ENCODE measurements at places on chromosomes 2 and 18.

GRCh38 chr2:218782528-218782844 lies 539 bp downstream of the CYP27A1 start:
- no peak for DNase-seq

GRCh38 chr2:65413106-65413505 lies 19.3 kb downstream of the SPRED2 start:
- no peak for DNase-seq

DNA sequence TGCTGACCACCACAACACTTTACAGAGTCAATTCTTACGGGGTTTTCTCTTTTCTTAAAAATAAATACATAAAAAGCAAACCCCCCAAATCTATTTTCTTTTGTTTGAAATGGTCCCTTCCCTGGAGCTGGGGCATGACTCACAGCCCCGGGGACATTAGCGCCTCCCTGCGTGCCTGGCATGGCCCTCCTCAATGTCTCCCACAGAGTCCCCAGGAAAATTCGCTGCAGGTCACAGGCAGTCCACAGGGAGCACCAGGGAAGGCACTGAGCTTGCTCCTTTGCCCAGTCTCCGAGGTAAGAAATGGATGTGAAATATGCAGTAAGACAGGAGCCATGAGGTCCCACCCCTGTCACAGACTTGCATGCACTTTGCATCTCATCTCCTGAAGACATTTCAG lies 142.5 kb downstream of the LAMA1 start:
- DNase-seq, result no peak

DNA sequence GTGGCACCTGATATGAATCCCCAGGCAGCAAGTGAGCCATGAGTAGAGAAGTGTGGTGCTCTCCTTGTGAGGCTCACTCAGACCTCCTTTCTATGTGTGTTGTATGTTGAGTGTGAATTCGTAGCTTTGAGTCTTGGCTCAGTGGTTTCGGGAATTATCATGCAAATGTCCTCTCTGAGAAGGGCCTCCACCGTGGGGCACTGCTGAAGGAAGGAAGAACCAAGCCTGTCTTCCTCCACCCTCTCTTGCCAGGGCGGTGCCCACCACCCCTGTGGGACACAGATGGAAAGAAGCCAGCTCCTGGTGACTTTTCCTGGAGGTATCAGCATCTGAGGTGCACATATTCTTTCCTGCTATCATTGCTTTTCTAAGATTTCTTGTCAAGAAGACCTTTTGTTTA lies 156.1 kb downstream of the MYT1L start:
- DNase-seq, result no peak

DNA sequence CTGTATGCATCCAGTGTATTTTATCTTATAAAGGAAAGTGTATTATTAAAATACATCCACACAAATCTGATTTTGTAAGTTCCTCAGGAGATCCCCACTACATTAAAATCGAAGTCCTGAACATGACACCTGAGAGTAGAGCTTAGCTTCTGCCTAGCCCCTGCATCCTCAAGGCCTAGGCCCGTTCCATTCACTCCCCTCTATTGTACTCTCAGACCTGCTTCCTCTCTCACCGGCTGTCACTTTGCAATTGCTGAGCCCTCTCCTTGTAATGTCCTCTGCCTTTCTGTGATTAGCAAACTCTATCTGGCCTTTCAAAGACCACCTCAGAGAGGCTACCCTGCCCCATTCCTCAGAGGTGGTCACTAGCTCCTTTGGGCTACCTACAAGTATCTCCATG lies 160.8 kb downstream of the FTCDNL1 start:
- no peak for DNase-seq

- DNase-seq, result no peak
Observed at GRCh38 chr2:239263231-239263630, 137.6 kb downstream of the HDAC4 start.

DNA sequence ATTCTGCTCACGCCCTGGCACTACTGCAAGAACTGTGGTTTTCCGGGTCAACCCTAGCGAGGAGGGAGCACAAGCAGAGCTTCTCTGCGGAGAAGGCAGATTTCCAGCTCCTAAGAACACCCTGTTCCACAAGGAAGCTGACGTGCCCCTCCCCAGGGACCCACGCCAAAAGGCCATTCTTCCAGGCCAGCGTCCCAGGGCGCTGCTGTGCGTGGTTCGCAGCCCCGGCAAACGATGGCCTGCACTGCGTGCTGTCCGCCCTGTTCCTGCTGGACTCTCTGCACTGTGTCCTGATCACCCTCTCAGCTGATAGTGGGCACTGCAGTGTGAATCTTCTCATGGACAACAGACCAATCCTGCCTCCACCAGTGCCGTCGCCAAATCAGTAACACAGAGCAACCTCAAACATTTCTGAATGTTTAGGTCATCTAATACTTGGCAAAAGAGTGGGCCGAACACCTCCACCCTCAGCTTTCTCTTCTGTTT lies 49.1 kb downstream of the ADI1 start:
- DNase-seq, result peak; percentile 41

DNA sequence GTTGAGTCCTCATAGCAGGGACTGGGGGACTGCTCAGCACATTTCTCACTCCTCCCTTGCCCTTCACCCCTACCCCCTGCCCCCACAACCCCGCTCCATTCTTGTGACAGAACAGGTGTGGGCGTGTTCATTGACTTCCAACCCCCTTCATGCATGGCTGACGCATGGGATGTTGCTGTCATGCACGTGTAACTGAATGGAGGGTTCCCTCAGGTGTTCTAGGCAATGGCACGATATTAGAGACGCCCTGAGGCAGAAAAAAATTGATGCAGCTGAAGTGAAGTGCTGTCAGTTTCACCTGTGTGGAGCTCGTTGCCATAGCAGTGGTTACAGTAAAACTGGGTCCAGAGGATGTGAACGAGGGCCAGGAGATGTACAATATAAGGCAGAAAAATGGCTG lies 6.5 kb upstream of the THOC1 start:
- no peak for DNase-seq

- DNase-seq, result no peak
Observed at GRCh38 chr2:240974771-240975572, 23.4 kb upstream of the SNED1 start.

DNA sequence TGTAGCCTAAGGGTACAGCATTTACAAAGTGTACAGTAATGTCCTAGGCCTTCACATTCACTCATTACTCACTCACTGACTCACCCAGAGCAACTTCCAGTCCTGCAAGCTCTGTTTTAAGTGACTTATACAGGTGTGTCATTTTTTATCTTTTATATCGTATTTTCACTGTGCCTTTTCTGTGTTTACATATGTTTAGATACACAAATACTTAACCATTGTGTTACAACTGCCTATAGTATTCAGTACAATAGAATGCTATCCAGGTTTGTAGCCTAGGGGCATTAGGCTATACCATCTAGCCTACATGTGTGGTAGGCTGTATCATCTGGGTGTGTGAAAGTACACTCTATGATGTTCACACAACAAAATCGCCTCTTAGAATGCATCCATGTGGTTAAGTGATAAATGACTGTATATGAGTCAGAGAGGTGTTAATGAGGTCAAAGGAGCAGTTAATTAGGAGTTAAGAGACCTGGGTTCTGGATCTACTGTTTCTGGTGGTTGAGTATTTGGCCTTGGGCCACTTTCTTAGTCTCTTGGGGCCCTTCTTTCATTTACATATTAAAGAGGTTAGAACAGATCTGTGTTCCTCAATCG lies 149.1 kb downstream of the GREB1L start:
- peak; percentile 18 for DNase-seq

DNA sequence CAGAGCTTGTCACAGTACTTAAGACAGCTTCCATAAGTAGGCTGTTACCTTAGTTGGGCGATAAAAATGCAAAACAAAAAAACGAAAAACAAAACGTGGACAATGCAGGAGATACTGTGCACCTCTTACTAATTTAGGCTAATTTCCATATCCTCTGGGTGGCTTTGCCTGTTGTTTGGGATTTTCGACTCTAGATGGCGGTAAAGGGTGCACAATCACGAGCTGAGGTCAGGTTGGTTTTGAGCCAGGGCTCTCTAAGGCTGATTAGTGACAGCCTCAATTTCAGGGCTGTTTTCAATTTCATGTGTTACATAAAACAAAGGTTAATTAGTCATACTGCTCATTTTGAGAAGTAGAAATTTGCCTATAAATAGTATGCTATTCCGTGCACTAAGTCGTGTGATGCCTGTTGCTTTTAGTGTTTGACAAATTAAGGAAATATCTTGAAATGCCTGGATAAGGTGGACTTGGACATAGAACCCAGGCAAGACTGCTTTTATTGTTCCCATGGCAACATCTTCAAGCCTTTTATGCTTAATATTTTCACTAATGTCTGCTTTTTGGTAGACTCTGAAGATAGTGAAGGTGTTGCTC lies 493.1 kb downstream of the SOCS6 start:
- no peak for DNase-seq

GRCh38 chr2:131125195-131125757 lies 20.1 kb downstream of the PLEKHB2 start:
- no peak for DNase-seq
